Activated CD4-positive, alpha-beta T cell treated with anti-CD3 and anti-CD28 coated beads, Interleukin-10, Interleukin-2, amounts not matched to agents 100 ng/mL and 50 ng/mL, durations not matched to agents 16 hours and 8 hours (primary cell): ENCODE measurements at places on chromosomes 12 and 14.

GRCh38 chr12:29879606-29880308, 96.0 kb upstream of the TMTC1 start:
- DNase-seq, result no peak

GRCh38 chr12:64890873-64891468, 66.5 kb downstream of the TBC1D30 start:
- peak; percentile 63 for DNase-seq

DNA sequence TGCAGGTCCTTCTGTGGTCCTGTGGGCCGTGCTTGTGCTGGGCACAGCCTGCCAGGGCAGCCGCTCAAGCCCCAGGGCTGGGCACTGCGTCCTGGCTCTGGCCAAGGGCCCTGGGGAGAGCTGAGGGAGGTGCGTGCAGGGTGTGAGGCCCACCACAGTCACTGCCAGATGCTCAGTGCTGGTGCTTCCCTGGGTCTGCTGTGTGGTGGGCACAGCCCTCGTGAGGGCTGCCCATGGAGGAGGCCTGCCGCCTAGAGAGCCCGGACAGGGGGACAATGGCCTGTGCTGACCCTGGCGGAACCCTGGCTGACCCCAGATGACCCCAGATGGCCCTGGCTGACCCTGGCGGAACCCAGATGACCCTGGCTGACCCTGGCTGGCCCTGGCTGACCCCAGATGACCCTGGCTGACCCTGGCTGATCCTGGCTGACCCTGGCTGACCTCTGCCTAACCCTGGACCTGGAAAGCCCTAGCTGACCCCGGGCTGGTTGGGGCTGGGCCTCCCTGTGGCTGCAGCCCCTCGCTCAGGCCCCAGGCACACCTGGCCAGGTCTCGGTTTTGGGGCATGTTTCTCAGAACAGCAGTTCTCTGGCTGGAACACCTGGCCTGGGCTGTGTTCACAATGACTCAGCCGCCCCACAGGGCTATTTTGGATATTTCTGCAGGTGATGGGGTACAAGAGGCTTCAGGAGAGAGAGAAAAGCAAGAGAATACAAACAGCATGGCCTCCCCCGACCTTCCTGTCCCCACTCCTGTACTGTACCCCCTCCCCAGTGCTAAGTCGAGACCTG, 55.4 kb downstream of the TMEM121 start:
- no peak for DNase-seq

DNA sequence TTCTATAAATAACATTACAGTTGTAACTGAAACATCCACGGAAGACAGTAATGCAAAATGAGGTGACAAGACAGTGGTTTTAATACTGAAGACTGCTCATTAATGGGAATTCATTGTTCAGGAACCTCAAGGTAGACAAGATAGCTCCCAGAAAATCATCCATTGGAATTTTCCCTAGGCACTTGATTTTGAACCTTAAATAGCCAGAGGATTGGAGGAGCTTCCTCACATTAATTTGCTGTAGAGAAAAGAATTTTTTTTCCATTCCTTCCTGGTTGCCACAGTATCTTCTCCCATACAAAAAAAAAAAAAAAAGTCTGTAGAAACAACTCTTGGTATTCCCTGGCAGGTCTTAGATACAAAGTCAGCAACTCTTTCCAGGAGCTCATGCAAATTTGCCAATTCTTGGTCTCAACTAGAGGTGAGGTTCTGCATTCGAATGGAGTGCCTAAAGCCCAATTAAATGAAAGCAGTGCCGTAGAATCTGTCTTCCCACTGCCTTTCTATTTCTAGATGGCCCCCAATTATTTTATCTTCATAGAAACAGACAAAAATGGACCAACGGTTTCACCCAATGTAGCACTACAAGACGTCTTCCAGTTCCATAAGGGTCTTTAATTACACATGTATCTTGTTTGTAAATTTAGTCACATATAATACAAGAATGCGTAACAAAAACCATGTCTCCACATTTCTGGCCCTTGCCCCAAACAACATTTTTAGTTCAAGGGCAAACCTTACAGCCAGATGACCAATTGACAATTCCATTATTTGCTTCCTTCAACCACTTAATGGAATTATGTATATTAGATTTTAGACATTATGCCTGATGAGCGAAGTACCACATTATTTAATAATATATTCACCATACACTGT, 13.5 kb downstream of the SLC38A2 start:
- DNase-seq, result no peak
